ENCODE measurements at places on chromosomes 13 and 19.

DNA sequence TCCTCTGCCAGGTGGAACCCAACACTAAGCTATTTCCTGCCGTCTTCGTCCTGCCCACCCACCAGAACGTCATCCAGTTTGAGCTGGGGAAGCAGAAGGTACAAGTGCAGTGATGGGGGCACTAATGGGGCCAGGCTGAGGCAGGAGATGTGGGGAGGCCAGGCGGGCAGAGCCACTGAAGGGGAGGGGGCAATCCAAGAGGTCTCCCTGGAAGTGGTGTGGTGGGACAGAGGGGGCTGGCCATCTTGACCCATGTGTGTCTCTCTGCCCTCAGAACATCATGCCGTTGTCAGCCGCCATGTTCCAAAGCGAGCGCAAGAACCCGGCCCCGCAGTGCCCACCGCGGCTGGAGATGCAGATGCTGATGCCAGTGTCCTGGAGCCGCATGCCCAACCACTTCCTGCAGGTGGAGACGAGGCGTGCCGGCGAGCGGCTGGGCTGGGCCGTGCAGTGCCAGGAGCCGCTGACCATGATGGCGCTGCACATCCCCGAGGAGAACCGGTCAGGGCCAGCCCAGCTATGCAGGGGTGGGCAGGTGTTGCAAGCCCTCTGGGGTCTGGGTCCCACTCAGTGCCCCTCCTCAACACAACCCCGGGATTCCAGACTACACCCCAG lies 49.6 kb downstream of the RYR1 start:
- DNase-seq, result no peak

DNA sequence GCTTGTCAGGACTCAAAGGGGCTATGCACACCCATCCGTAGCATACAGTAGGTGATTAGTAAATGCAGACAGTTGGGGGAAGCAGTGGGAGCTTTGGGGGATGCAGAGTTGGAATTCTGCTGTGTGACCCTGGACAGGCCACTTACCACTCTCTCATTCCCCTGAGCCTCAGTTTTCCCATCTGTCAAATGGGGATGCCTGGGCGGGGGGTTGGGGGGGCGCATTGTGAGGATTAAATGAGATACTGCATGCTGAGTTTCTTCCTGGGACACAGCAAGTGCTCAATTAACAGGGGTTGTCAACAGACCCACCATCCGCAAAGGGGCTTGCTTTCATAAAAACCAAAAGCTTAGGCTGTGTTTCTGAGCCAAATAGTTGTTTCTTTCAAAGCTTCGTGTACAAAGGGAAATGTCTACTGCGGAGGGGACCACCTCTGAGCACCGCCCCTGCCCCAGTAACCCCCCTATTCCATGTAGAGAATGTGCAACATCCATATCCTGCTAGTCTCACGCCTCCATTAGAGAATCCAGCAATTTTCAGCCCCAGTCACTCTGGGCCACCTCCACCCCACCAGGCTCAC lies 132.4 kb downstream of the IER2 start:
- no peak for DNase-seq

DNA sequence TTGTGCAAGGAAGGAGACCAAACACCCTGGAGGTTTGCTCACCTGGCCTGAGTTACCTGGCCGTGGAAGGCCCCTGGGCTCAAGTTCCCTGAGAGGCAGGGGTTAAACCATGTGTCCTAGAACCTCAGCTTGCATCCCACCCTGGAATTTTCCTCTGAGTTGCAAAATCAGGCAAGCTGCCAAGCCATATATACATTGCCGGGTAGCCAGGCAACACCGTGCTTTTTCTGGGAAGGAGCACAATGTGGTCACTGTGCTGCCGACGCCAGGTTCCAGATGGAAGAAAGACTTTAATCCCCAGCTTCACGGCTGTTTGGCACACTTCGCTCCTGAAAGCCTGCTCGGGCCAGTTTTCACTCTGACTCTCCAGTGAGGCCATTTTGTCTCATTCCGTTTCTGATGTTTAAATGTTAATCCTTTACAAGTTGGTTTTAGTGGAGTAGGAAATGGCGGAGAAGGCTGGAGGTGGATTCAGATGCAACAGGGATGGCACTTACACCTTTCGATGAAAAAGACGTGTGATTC lies 60.1 kb upstream of the PEG3 start:
- no peak for DNase-seq

GRCh38 chr13:97057176-97057575 lies 62.9 kb upstream of the OXGR1 start:
- no peak for DNase-seq

DNA sequence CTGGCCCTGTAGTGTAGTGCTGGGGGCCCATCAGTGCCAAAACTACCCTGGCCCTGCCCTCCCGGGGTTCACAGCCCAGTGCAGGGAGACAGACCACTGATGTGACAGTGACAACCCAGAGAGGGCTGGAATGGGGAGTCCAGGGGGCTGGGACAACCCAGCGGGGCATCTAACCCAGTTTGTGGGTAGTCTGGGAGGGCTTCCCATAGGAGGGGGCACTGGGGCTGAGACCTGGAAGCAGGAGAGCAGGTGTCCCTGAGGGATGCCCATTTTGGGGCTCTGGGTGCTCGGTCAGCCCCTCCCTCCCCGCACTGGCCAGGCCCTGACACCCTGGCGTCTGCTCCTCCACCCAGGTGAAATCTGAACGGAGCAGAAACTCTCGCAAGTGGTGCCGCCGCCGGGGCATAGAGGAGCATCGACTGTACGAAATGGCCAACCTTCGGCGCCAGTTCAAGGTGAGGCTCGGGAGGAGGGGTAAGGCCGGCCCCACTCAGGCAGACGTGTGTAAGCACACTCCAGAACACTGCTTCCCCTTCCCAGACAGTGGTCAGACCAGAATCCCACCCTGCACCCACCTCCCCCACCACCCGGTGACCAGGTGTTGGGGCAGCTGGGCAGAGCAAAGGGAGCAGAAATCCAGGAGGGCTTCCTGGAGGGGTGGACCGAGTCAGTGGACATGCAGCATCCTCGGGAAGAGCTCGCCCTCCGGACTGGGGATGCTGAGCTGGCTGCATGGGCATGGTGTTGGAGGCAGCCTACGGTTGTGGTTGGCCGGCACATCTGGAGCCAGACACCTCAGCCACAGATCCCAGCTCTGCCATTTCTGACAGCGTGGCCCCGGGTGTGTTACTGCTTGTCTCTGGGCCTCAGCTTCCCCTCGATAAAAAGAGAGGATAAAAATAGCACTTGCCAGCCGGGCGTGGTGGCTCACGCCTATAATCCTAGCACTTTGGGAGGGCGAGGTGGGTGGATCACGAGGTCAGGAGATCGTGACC lies 24.4 kb downstream of the DHX34 start:
- DNase-seq, result no peak

DNA sequence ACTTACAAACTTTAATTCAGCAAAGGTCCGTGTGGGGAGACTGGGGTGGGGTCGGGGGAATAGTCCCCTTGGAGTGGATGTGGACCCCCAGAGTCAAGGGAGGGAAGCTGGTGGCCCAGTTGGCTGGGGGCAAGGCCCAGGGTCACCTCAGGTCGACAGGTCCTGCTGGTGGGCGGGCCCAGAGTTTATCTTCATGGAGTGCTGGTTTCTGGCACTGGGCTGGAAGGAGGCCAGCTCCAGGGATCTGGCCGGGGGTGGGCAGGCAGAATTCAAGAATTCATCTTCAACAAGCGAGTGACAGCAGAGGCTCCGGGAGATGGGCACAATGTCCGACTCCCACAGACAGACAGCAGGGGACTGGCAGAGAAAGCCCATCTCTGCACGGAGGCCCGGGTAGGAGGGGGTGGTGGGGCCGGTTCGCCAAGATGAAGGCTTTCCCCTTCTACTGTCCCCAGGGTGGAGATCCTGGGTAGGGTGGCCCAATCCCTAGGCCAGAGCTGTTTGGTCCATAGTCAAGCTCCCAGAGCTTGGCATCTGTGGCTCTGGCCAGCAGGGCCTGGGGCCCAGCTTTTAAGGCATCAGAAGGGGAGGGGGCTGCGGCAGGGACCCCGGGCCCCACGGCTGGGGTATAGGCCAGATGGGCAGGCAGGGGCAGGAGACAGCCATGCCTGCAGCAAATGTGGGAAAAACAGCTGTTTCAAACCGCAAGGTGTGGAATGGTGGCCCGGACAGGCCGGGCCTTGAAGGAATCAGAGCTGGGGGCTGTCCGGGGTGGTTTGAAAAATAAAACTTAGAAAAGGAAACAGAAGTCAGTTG lies 622 bp upstream of the FDX2 start:
- no peak for DNase-seq

DNA sequence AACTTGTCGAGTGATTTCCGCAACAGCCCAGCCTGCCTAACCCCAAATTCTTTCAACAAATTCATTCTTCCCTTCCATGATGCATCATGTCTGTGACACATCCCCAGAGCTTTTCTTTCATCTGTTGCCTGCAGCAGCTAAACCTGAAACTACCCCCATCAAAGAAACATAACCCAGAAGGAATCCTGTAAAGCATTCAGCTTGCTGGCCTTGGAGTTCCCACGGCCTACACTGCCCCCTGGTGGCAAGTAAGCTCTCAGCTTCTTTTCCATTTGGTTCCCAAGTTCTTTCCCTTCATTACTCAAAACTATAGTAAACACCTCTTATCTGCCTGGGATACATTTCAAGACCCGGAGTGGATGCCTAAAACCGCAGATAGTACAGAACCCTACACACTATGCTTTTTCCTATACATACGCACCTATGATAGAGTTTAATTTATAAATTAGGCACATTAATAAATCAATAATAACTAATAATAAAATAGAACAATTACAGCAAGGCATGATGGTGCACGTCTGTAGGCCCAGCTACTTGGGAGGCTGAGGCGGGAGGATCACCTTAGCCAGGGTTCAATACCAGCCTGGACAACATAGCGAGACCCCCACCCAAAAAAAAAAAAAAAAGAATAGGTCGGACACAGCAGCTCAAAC lies 7.4 kb downstream of the ETHE1 start:
- DNase-seq, result peak; percentile 74

GRCh38 chr13:28579322-28579721 lies 79.6 kb upstream of the POMP start:
- no peak for DNase-seq

- DNase-seq, result peak; percentile 44
Measured at GRCh38 chr19:11096210-11096841, 7.1 kb downstream of the LDLR start.

DNA sequence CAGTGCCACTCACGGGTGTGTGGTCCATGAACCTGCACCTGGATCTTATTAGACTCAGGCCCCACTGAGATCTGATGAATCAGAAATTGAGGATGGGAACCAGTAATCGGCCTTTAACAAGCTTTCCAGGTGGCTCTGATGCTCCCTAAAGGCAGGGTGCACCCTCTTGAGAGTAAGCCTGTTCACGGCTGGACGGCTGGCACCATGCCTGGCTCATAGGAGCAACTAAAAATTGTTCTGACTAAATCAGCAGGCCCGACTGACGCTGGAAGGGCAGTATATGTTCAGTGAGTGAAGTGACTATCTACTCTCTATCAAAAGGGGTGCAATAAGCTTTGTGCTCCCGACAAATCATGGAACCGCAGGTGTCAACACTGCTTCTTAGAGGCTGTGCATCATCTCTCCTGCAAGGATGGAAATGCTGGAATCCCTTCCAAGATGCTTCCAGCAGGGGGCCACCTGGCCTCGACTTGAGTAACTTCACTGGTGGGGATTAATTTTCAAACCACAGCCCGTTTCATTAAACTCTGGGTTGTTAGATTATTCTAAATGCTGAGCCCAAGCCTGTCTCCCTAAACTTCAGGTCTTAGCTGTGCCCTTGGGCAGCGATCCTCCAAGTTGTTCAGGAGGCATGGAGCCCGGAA lies 28.4 kb downstream of the TMTC4 start:
- no peak for DNase-seq

DNA sequence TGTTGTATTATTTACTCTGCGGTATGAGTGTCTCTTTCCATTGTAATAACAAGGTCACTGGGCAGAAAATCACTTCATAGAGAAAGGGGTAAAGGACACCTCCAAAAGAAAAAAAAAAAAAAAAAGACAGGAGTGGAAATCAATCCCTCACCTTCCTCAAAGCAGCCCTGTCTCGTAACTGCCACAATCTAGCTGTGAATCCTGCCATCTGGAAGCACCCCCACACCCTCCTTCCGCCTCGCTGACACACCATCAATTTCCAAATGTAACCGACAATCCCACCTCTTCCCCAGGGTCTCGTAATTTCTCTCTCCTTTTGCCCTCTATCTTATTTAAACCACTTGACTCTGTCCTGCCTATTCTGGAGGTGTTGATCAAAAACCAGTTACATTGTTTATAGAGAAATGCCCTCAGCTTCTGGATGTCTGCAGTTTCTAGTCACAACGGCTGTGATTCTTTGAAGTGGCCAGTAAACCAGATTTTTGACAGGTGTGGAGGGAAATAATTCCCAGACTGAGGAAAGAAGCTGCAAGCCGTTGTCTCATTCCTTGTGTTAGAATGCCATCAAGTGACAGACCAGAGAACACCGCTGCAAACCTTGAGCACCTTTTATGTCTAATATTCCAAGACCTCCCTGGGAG lies 9.1 kb upstream of the POP4 start:
- DNase-seq, result no peak

- no peak for DNase-seq
Measured at GRCh38 chr13:56706485-56706884, 434.2 kb upstream of the PRR20A start.

- DNase-seq, result no peak
Measured at GRCh38 chr13:46868091-46868490, 28.8 kb downstream of the HTR2A start.

GRCh38 chr13:83440465-83440864 lies 441.8 kb downstream of the SLITRK1 start:
- no peak for DNase-seq

DNA sequence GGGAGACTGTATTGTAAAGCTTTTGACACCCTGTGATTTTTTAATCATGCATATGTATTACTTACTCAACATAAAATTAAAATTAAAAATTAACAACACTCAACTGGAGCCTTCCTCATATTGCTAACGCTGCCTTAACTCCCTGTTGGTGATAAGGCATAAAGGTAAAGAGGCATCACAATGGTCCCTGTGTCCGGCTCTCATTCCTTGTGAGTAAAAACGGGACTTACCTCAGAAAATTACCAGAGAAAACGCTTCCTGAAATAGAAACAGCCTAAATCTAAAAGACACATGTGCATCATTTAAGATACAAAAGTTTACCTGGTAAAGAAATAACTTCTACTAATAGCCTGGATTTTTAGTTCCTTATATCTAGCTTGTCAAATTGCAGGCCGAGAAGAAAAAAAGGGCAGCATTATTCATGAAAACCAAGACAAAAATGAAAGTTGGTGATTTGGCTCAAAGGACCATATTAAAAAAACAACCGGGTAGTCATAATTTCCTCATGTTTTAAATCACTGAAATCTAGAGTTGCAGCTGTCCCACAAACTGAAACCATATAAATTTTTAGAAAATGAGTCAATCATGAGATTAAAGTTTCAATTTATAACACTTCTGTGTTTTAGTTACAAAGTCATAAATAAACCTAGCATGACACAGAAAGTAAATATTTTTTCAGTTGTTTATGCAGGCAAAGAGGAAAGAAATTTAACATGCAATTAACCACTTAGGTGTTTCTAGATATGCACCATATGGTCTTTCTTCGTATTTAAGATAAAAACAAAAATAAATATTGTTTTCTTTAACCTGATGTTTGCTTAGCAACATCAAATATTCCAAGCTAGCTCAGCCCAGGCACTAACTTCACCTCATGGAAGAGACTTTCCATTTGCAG lies 94.7 kb downstream of the MIPEP start:
- no peak for DNase-seq

GRCh38 chr19:45676851-45677263 lies 8.8 kb downstream of the GIPR start:
- DNase-seq, result no peak
